ENCODE measurements at places on chromosomes 2 and 18.
A peak's percentile ranks its signal among the peaks of the same experiment; 100 is the strongest.

DNA sequence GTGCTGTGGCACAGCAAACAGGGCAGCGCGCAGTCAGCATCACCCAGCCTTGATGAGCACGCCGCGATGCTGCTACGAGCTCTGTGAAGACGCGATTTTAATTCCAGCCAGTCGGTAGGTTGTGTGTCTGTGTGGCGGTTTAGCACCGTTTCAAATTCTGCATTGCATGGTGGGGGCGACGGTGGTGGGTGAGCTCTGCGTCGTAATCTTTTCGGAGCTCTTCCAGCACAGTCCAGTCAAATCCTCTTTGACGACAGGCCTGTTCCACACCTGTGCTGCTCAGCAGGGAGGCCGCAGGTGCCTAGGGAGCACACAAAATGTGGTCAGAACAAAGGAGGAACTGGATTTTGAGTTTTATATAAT, 8.6 kb downstream of the ALLC start:
- no peak for DNase-seq

- DNase-seq: no peak
Measured at GRCh38 chr18:74226666-74227065, 65.1 kb downstream of the CYB5A start.

- DNase-seq: no peak
Measured at GRCh38 chr2:173028141-173028540, 47.5 kb upstream of the MAP3K20 start.

- DNase-seq: no peak
Measured at GRCh38 chr2:140910683-140911082, 1220.1 kb downstream of the LRP1B start.

- DNase-seq: no peak
Measured at GRCh38 chr2:20363578-20363977, 12.9 kb upstream of the PUM2 start.

- DNase-seq: no peak
Measured at GRCh38 chr2:3476321-3476984, 42.9 kb downstream of the ADI1 start.

DNA sequence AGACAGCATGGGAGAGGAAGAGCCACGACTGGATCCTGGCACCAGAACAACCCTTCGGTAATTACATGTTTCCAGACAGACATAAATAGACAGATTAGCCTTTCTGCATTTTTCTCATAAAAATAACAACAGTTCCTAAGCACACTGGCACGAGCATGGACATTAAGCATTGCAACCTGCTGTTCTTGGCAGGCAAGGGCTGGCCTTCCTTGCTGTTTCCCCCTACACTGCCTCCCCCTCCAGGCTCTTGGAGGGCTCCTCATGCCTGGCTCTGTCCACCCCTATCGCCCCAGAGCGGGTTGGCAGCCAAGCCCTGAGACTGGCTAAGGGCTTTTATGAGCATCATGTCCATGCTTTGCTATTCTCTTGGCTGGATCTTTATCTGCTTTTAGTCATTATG, 89.6 kb downstream of the TTC32 start:
- peak; percentile 6 for DNase-seq

DNA sequence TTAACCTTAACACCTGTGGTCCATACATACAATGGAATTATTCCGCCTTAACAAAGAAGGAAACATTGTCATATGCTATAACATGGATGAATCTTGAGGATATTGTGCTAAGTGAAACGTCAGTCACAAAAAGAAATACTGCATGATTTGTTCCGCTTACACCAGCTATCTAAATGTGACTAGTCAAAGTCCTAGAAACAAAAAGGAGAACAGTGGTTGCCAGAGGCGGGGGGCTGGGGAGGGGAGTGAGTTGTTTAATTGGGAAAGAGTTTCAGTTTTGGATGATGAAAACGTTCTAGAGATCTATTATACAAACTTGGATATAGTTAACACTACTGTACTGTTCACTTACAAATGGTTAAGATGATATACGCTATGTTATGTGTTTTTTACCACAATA, 72.0 kb downstream of the SPRED2 start:
- DNase-seq: no peak
